Activated CD4-positive, alpha-beta T cell treated with anti-CD3 and anti-CD28 coated beads, Interleukin-2, amount 50 U/mL, for 16 hours (primary cell): ENCODE measurements at places on chromosomes 7 and 10.

DNA sequence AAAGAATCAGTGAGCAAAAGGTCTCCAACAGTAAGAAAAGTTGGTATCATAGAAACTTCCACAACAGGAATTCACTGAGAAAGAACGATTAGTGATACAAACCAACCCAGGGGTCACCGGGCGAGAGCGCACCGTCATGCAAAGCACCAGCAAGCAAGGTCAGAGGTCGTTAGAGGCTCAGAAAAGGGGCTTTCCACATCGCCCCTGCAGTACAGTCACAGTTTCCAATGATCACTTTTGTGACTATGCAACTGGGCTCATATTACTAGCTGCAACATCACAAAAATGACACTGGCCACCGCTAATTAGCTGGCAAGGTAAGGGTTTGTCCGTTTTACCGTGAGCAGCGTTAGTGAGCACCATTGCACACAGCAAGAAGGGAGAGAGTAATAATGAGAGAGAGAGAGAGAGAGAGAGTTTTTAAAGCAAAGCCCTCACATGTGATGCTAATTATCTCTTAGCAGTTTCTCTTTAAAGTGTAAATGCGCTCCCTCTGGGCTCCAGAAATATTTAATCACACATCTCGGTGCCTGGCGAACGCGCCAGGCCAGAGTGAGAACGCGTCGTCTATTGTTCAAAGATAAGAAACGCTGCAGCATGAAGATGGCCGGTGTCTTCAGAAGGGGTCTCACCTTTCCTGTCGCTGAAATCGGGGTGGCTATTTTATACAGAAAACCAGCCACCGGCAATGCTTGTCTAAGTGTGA lies 237.5 kb downstream of the DNAJB6 start:
- peak; percentile 16 for DNase-seq

- DNase-seq = no peak
Observed at GRCh38 chr7:121214657-121215056, 114.1 kb upstream of the WNT16 start.

DNA sequence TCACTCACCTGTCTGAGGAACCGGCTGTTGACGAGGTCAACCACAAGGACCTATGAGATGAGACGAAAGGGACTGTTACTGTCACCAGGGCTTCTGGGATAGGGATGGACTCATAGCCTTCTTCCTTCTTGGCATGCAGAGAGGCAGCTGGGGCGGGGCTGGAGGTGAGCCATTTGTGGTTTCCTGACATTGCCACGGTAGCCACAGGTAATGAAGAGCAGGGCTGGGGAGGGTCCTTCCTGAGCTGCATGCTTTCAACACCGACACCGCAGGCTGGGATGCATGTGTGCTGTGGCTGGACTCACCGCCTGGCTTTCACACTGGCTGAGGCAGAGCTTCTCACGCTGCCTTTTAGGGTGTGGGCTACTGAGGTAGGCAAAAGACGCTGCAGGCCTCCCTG lies 46.4 kb upstream of the MKRN1 start:
- DNase-seq = no peak

DNA sequence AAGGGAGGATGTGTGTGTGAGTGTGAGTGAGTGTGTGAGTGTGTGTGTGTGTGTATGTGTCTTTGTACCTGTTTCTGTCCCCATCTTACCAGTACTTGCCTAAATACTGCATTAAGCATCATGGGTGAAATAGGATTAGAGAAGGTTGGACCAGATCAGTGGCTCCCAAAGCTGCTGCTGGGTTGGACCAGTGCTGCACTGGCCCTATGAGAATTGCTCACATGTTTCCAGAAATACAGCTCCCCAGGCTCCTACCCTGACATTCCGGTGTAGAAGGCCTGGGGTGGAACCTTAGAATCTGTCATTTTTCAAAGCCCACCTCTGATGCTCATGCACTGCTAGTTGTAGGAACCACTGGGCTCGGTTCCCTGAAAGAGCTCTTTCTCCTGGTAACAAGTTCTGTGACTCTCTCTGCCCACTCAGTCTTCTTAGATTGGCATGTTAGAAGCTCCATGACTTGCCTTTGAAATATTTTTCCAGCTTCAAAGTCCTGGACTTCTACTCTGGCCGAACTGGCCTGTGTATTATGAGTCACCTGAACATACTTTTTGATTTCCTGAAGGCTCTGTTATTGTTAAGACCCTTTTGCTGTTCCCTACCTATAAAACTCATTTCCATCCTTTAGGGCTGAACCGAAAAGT lies 224.7 kb downstream of the CUX1 start:
- no peak for DNase-seq

DNA sequence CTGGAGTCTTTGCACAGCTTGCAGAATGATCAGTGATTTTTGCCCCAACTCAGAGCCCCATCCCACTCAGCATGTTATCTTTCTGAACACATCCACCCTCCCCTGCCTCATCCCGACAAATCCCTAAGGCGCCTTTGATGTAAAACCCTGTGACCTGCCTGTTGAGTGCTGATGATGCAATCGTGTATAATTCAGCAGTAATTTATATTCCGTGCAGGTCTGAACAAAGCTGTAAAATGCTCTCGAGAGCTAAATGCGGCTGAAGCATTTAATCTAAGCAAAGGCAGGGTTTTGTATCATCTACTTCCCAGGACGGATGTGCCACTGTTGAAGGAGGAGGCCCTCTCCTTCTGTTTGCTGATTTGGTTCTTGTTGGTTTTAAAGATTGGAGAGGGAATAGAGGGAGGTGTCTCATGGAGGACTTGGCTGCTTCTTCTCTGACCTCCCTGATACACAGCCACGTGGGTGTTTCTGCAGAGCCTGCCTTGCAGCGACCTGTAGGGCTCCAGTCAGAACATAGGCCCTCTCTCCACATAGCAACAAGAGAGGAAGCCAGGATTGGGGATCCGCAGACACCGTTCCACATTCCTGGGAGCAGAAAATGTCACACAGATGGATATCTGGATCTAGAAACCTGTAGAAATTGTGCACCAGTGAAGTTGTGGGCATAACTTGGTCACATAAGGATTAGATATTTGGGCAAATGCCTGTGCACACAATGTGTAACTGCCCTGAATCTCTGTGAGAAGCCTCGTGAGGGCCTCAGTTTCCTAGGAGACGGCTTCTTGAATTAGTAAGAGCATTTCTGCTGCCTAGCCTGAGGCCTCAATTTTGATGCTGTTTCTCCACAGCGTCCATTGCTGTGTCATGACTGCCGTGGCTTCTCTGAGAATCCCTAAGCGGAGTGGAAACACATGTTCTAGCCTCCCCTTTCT lies 90.2 kb upstream of the AGK start:
- DNase-seq = no peak

- no peak for DNase-seq
Observed at GRCh38 chr7:5501465-5501864, 77.8 kb upstream of the TNRC18 start.

- DNase-seq = no peak
Observed at GRCh38 chr7:148463210-148463609, 127.4 kb upstream of the C7orf33 start.
